ENCODE measurements at places on chromosomes 2 and 18.

GRCh38 chr2:96821113-96821675, 5.1 kb downstream of the CNNM3 start:
- no peak for DNase-seq

DNA sequence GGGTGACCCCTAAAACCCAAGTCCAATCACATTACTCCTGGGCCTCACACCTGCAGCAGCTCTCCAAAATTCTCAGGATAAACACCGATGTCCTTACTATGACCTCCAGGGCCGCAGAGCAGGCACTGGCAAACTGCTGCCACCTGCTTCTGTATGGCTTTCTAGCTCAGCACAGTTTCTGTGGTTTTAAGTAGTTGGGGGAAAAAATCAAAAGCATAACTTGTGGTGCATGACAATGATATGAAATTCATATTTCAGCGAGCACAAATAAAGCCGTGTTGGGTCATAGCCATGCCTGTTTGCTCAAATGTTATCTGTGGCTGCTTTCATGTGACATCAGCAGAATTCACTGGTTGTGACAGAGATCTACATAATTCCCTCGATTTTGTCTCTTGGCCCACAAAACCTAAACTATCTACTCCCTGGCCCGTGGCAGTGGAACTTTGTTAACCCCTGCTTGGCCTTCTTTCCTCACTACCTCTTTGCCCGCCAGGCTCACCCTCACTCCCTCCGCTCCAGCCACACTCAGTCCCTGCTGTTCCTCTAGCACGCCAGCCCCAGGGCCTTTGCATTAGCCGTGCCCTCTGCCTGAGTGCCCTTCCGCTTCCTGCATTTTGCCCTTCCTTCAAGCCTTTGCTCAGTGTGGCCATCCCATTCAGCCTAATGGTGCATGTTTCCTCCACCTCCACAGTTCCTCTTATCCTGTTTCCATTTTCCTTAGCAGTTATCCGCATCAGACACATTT, 108.3 kb downstream of the AGAP1 start:
- no peak for DNase-seq

- no peak for DNase-seq
These were observed 11.3 kb downstream of the MLPH start for GRCh38 chr2:237498341-237498740.

- DNase-seq: no peak
These were observed 624 bp downstream of the METTL8 start for GRCh38 chr2:171432969-171433762.

- no peak for DNase-seq
These were observed 37.3 kb downstream of the RHOB start for GRCh38 chr2:20484034-20484617.

GRCh38 chr2:229780856-229781773, 66.8 kb upstream of the DNER start:
- DNase-seq: no peak

DNA sequence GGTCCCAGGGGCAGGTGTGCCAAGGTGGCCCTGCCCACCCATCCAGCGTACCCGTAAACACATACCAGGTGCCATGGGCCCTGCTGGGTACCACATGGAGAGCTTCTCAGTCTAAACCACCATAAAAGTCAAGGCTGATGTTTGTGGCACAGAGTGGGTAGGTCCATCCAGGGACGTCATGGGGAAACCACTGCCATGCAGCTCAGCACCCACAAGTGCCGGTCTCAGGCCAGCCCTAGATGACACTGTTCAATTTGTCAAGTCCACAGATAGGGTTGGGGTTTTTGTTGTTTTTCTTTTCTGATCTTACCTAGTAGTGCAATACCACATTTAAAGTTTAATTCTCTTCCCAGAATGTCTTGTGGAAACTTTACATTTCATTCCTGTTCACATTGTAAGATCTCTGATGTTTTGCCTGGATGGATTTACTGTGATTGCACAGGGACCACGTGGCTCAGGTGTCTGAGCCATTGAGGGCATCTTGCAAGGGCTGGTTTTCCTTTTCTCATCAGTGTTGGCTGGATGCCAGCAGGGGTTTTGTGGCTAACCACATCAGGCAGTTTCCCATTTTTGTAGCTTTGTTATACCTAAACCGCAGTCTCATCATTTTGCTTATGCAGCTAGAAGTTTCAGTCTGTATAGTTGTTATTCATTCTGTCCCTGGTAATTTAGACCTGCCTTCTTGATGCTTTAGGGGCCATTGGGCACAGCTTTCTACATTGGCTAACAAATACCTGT, 64.7 kb downstream of the STK25 start:
- DNase-seq: no peak

DNA sequence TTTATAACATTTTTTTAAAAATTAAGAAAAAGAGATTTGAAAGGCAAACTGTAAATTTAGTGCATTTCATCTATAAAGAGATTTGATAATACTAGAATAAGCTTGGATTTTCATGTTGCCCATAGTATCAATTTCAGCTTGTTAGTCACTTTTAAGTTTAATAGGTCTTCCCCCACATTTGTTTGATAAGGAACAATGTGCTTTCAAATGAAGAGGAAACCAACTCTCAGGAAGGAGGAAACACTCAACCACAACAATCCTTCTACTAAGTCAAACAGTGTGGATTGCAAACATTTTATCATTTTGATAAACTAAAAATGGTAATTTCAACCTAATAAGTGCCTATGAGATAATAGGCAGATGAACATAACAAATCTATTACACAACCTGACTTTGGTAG, 397.1 kb upstream of the CDH20 start:
- DNase-seq: no peak

DNA sequence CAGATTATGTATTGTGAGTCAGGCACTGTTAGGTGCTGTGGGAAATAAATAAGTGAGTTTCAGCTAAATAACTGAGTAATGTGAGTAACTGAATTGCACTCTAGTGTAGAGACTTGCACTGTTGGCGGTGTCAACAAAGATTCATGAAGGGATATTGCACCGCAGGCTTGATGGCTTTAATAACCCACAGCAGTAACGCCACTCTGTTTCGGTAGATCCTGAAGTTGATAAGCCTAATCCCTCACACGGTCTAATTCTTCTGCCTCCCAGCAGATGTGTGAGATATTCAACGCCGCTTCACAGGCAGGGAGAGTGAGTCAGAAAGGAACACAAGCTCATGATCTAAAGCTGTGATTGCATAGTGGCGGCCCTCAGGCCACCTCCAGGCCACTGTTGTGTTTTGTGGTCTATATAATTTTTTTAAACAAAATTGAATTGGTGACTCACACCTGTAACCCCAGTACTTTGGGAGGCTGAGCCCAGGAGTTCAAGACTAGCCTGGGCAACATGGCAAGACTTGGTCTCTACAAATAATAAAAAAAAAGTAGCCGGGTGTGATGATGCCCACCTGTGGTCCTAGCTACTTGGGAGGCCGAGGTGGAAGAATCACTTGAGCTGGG, 94.3 kb downstream of the LIPG start:
- DNase-seq: no peak

GRCh38 chr2:3483227-3483985, 35.9 kb downstream of the ADI1 start:
- no peak for DNase-seq
